ENCODE measurements at places on chromosomes 4 and X. TPM values are rescaled to one million over a fixed set of nuclear protein-coding genes. Genes with fewer than 3 reads are reported as not detected.

USP26 gene
- not detected for total RNA-seq

TMEM271 gene
- not detected for total RNA-seq

ITM2A gene
- total RNA-seq = not detected

COL4A5 gene
- 126 TPM for total RNA-seq

CYTL1 gene
- 1.5 TPM for total RNA-seq

MAGT1 gene
- 172 TPM for total RNA-seq

PDCL2 gene
- not detected for total RNA-seq

GPR101 gene
- total RNA-seq = not detected

CT45A2 gene
- not detected for total RNA-seq

SLIT2 gene
- 34.0 TPM for total RNA-seq

ZCCHC12 gene
- total RNA-seq = not detected

STATH gene
- not detected for total RNA-seq

GCNA gene
- 3.0 TPM for total RNA-seq

TRPC3 gene
- total RNA-seq = 0.30 TPM

PNMA5 gene
- total RNA-seq = not detected

TMEM156 gene
- 2.1 TPM for total RNA-seq

RBM3 gene
- 53.3 TPM for total RNA-seq

DCLK2 gene
- 10.1 TPM for total RNA-seq

PRRG1 gene
- total RNA-seq = 13.1 TPM

CHRNA9 gene
- not detected for total RNA-seq

AFAP1 gene
- 65.6 TPM for total RNA-seq

PWWP3B gene
- 2.1 TPM for total RNA-seq

XAGE1A gene
- not detected for total RNA-seq

PAGE4 gene
- not detected for total RNA-seq

FTHL17 gene
- not detected for total RNA-seq

FIP1L1 gene
- 66.5 TPM for total RNA-seq

SCRG1 gene
- total RNA-seq = 8.3 TPM

GNRHR gene
- total RNA-seq = not detected

GPR82 gene
- total RNA-seq = not detected

CHRDL1 gene
- total RNA-seq = not detected

Data from smooth muscle cell of the umbilical artery (primary cell).